ENCODE measurements at places on chromosomes 4 and X.
A peak's percentile ranks its signal among the peaks of the same experiment; 100 is the strongest.

DNA sequence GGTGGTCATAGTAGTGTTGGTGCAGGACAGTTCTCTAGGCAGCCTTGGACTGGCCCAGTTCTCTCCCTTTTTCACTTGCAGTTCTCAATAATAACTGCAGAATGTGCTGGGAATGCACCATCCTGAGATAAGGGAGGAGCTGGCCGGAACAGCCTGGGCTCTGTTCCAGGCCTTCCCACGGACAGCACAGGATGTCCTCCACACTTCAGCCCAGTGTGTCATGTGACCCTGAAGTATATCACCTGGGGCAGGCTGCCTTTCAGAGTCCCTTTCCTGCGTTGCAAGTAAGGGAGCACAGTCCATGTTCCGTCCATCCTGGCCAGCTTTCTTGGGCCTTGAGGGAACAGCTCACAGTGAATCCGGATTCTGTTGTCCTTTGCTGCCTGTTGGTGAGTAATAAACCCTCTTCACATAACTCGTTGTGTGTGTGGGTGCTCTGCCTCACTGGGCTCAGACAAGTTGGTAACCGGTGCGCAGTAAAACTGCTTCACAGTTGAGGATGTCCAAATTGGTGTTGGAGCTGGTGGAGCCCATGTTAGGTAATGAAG lies 32.3 kb upstream of the BBS12 start:
- no peak for DNase-seq

DNA sequence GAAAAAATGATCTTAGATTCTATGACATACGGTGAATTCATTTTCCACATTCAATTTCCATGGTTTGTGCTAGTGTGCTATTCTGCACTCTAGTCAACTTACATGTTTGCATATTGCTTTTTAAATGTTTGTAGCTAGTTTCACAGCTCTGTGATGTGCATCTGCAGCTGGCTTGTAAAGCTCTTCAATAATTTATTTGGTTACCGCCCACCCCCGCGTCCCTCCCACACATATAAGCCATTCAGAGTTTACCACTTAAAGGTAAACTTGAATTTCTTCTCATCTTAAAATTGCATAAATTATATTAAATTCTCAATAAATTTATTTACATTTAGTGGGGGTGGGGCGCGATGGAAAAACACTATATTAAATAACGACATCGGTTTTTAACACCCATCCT lies 291 bp upstream of the NBDY start:
- DNase-seq, result no peak

DNA sequence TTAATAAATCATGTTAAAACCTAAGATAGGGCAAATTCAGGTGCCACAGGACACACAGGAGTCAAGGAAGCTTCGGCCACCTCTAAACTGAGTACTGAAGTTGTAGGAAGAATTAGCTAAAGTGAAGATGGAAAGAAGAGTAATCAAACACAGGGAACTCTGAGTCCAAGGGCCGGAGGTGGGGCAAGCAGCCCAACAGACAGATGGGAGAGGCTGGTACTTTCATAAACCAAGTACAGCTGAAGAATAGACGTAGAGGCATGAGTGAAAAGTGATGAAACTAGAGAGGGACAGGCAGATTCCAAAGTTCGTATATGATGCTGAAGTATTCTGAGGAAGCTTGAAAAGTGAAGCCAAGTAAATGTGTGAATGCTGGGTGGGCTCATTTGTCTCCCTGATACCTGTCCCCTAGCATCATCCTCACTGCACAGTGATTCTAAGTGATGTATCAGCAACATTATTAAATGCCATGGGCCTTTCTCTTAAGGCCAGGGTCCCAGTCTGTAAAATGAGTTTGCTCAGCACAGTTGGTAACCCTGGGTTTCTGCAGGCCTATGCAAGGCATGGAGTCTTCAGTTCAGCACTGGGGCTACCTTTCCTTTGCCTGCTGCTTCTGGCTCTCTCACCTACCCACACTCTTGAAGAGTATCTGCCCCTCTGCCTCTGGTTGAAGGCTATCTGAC lies 203.3 kb downstream of the NR3C2 start:
- DNase-seq, result no peak

DNA sequence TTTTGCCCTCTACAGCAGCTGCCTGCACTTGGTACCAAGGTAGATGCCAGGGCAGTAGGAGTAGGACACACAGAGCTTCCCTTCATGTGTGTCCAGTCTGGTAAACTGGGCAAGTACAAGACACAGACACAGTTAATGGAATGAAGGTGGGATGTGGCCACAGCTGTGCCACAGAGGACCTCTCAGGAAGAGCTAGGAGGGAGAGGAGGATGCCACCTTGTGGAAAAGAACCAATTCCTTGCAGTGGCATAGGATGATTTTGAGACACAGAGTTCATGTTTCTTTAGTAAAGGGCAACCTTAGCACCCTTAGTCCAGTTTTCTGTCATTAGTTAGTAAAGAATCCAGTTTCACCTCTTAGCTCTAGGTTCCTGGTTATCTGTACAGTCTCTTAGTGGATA lies 36.3 kb upstream of the TBC1D14 start:
- no peak for DNase-seq

DNA sequence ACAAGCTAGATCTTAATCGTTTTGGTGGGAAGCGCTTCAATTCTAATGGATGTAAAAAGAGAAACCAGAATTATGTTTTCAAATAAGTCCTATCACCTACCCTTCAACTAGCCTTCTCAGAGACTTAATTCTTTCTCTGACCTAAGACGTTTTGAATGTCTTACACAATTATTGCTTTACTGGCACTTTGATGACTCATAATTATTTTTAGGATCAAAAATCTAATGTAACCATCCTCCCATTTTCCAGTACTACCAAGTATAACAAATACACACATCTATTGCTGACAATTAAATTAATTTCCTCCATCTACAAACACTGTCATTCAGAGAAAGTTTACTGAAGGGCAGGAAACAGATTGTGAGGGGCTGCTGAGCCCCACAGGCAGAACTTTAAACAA lies 108.6 kb downstream of the PPP3CA start:
- no peak for DNase-seq

- DNase-seq, result no peak
Observed at GRCh38 chr4:6227412-6228157, 27.2 kb upstream of the JAKMIP1 start.

- DNase-seq, result no peak
Observed at GRCh38 chr4:114811564-114812301, 213.1 kb downstream of the UGT8 start.

DNA sequence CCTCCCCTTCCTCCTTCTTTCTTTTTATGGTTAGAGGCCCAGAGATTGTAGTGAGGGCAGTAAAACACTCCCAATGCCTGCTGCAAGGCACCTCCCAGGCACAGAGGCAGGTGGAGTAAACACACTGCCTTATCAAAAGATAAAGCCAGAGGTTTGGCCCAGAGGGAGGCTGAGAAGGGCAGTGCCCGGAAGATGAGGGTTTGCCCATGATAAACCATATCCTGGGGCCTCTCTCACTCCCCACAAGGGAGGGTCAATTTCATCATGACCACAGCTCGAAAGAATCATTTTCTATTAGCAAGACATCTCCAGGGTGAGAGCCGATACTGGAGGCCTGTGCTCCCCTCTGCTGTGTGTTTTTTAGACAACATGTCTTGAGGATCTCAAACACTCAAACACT lies 98.5 kb upstream of the FAM9C start:
- DNase-seq, result no peak

DNA sequence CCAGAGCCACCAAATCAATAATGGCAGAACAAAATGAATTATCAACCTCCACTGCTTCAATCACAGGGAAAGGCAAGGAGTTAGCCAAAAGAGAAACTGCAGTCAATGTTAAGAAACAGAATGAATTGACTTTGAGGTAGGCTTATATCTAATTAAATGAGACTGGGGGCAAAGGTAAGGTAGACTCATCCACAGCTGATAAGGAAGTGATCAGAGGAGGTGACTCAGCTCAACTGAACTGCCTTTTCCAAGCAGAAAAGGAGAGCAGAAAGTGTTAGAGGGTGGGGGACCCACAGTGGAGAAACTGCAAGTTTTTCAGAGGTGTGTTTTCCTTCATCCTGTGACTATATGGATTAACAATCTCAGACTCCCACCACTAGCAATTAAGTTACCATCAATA lies 345.8 kb upstream of the PPARGC1A start:
- DNase-seq, result no peak

DNA sequence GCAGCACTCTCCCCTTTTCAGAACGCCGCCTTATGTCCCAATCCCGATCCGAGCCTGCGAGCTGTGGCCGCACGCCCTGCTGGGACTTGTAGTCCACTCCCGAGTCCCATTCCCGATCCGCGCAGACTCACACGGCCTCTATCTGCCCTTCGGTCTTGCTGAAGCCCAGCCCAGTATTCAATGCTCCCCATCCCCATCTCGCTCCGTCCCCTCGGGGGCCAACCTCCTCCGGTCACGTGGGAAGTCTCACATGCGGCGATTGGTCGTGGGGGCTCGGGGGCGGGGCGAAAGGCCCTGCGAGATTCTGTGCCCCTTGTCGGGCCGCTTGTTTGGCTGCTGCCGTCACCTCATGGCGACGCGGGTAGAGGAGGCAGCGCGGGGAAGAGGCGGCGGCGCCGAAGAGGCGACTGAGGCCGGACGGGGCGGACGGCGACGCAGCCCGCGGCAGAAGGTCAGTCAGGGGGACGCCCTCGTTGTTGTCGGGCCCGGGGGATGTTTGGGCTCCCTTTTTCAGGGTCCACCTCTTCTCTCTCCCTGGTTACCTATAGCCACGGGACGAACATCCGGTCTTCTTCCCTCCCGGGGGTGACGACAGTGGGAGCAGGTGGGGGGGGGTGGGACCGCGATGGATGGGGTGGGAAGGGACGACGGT lies at the start of gene TXLNG:
TXLNG (plus strand) TSS at position 328 of the 652 bp plus-strand sequence; CDS start at position 350, 22 bp downstream.
- peak; percentile 95 for DNase-seq

GRCh38 chrX:68989456-68989855 lies 160.6 kb downstream of the EFNB1 start:
- no peak for DNase-seq

GRCh38 chr4:128310266-128310697 lies 22.7 kb upstream of the PGRMC2 start:
- DNase-seq, result no peak

GRCh38 chr4:70908993-70909556 lies 6.9 kb downstream of the MOB1B start:
- no peak for DNase-seq

DNA sequence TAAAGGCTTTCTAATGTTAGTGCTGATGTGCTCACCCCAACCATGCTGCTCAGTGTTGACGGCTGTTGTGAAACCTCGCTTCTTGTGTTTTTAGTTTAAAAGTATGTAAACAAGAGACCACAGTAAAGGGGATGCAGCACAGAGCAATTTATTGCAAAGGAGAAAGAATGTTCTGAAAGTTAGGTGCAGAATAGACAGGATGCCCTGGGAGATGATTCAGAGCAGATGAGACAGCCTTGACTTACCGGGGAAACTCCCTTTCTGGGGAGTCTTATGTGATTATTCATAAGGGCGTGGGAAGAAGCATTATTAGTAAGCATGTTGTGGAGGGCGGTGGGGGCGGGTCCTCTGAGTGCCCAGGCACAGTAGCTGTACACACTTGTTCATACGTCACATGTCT lies 47.7 kb downstream of the EVC start:
- no peak for DNase-seq

GRCh38 chr4:128162434-128162833 lies 101.3 kb downstream of the LARP1B start:
- DNase-seq, result no peak

- DNase-seq, result no peak
Observed at GRCh38 chrX:8849458-8849857, 48.3 kb upstream of the FAM9A start.

- DNase-seq, result no peak
Observed at GRCh38 chr4:54930226-54930625, 195.2 kb downstream of the KDR start.

DNA sequence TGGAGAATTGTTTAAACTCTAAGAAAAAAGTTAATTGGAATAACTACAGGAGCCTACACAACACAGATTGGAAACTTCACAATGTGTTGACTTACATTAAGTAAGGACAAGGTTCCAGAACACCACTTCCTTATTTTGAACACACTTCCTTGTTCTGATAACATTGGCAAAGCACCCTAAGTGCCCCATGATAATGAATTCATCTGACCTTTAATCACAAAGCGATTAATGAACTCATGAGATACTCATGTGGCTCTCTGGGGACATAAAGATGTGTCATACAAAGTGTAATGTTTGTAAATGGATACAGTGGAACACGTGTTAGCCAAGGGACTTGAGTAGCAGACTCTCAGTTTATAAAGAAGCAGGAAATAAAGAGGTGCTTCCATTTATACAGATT lies 69.0 kb upstream of the ATOH1 start:
- no peak for DNase-seq

DNA sequence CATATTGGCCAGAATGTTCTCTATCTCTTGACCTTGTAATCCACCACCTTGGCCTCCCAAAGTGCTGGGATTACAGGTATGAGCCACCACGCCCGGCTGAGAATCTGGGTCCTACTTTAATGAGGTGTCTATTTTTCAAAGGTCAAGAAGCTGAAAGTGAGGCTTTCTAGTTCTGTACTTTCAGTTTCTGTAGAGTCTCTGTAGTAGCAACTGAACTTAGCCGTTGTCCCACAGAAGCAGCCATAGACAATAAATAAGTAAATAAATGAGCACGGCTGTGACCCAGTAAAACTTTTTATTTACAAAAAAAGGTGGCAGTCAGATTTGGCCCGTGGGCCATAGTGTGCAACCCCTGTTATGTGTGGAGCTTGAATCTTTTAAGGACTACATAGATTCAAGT lies 92.0 kb downstream of the FNIP2 start:
- no peak for DNase-seq

GRCh38 chr4:140863197-140863596 lies 107.0 kb upstream of the TBC1D9 start:
- DNase-seq, result no peak

DNA sequence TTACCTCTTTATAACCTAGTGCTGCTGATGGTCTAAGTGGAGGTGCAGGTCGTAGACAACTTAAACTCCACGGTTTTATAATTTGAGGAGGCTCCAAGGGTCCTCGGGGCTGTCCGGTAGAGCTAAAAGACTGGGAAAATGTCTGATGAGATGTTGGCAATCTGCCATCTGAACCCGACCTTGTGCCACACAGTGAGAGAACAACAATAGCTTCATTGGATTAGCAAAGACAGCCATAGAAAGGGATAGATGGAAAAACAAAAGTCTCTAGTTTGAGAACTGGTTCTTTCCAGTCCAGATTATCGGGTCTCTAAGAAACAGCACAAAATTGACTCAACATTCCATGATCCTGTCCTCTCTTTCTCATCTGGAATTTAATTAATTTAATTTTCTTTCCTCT lies 31.6 kb downstream of the CD40LG start:
- no peak for DNase-seq

DNA sequence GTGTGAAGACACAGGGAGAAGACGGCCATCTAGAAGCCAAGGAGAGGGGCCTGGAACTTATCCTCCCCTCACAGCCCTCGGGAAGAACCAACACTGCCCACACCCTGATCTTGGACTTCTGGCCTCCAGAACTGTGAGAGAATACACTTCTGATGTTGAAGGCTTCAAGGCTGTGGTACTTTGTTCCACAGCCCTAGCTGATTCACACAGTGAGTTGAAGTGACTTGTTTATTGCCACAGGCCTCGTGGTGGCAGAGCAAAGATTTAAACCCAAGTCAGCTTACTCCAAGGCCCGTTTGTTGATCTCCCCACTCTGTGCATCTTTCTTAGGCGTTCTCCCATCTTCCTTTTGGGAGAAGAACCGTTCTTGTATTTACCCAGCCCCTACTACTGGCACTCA lies 72.8 kb downstream of the CYTL1 start:
- no peak for DNase-seq

- DNase-seq, result no peak
Observed at GRCh38 chr4:44221407-44221806, 227.2 kb downstream of the KCTD8 start.

All from stimulated activated CD8-positive, alpha-beta memory T cell treated with anti-CD3 and anti-CD28 coated beads, Interleukin-7, amount 100 ng/mL, for 1 hour (primary cell).